ENCODE measurements at places on chromosomes 2 and 18.

GRCh38 chr2:104538077-104538476 lies 315.8 kb upstream of the POU3F3 start:
- no peak for DNase-seq

GRCh38 chr2:1210352-1210751 lies 202.9 kb upstream of the TPO start:
- DNase-seq: no peak

- no peak for DNase-seq
These were observed 27.5 kb downstream of the RNF103 start for GRCh38 chr2:86596118-86596517.

- DNase-seq: no peak
These were observed 10.5 kb upstream of the COBLL1 start for GRCh38 chr2:164852086-164852485.

GRCh38 chr2:27042985-27043634 lies 8.4 kb upstream of the AGBL5 start:
- no peak for DNase-seq

DNA sequence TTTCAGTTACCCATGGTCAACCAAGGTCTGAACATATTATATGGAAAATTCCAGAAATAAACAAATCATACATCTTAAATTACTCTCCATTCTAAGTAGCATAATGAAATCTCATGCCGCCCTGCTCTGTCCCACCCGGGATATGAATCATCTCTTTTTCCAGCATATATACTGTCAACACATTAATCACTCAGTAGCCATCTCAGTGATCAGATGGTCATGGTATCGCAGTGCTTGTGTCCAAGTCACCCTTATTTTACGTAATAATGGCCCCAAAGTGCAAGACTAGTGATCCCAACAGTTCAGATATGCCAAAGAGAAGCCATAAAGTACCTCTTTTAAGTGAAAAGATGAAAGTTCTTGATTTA lies 43.8 kb downstream of the OSBPL6 start:
- no peak for DNase-seq

GRCh38 chr2:210577263-210578071 lies 21.1 kb downstream of the CPS1 start:
- DNase-seq: peak; percentile 61

GRCh38 chr2:232773815-232774214 lies 2.5 kb downstream of the KCNJ13 start:
- no peak for DNase-seq

DNA sequence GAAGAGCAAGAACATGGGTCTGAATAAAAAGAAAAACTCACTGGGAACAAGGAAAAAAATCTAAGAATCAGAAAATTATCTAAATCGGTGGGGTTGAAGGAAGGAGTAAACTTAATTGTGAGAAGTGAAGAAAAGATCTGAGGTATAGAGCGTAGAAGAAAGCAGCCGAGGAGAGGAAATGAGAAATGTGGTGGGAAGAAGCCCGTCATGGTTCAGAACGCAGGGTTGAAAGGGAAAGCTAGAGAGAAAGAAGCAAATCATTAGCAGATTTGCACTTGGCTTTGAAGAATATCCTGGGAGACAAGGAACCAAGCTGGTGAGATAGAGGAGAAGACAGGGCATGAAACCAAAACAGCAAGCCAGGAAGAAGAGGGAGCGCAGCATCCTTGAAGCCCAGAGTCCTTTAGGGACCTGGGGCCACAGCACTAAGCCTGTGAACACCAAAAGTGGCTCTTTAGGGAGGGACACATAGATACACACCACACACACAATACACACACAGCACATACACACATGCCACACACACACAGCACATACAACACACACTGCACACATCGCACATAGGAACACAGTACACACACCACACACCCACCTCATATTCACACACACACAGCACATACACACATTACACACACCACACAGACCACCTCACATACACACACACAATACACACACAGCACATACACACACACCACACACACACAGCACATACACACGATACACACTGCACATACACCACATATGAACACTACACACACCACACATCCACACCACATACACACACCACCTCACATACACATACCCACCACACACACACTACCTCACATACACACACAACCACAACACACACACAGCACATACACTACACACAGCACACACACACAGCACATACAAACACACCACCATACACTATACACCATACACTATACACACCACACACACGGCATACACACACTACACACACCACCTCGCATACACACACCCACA lies 274.6 kb downstream of the ETAA1 start:
- DNase-seq: no peak

GRCh38 chr2:229925201-229925600 lies 2.9 kb downstream of the FBXO36 start:
- no peak for DNase-seq

GRCh38 chr2:176099728-176100546 lies at the start of gene HOXD12:
Gene HOXD12, plus strand, starts transcription at chr2:176099795. Its CDS starts 7 bp downstream, at chr2:176099802.
- DNase-seq: no peak

DNA sequence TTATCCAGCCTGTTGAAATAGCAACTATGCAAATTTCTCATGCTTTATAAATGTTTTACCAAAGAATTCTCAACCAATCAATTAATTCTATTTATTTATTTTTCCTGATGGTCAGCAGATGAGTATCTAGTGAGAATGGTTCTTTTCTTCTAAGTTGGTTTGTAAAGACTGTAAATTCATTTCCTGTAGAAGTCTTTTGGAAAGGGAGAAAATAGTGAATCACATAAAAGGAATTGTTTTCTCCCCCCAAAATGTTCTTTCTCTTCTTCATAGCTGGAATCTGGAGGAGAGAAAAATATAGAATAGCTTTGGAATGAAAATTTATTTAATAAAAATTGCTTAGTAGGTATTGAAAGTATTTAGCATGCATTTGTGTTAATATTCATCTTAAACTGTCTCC lies 836.1 kb upstream of the ZEB2 start:
- no peak for DNase-seq

- DNase-seq: no peak
These were observed 162.0 kb downstream of the SLC8A1 start for GRCh38 chr2:40289771-40290404.

- no peak for DNase-seq
These were observed 1.4 kb downstream of the ALPI start for GRCh38 chr2:232457121-232458011.

GRCh38 chr2:6773007-6773693 lies 92.6 kb downstream of the CMPK2 start:
- no peak for DNase-seq

- no peak for DNase-seq
These were observed 10.4 kb downstream of the STON1 start for GRCh38 chr2:48540237-48540935.

- DNase-seq: no peak
These were observed 12.3 kb downstream of the CALCRL start for GRCh38 chr2:187435756-187436155.

DNA sequence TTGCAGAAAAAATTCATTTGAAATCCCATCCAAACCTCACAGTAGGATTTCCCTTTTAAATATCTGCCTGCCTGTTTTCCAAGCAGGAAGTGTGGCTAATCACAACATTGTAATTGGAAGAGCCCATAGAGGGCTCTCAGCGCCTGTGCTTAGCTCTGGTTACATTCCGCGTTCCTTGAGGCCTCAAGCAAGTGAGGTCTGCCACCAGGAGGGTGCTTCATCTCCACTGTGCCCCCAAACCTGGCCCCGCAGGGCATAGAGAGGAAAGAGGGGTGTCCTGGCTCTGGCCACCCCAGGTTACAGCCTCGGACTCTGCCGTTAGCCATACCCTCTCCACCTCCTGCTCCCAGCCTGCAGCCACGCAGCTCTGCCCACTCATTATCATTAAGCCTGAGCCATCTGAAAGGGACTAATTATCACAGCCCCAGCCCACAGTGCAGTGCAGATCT lies 214.8 kb downstream of the SP3 start:
- DNase-seq: no peak
